ENCODE measurements at places on chromosomes 3 and 15.

GRCh38 chr15:38745126-38745525 lies 180.5 kb upstream of the RASGRP1 start:
- no peak for DNase-seq

DNA sequence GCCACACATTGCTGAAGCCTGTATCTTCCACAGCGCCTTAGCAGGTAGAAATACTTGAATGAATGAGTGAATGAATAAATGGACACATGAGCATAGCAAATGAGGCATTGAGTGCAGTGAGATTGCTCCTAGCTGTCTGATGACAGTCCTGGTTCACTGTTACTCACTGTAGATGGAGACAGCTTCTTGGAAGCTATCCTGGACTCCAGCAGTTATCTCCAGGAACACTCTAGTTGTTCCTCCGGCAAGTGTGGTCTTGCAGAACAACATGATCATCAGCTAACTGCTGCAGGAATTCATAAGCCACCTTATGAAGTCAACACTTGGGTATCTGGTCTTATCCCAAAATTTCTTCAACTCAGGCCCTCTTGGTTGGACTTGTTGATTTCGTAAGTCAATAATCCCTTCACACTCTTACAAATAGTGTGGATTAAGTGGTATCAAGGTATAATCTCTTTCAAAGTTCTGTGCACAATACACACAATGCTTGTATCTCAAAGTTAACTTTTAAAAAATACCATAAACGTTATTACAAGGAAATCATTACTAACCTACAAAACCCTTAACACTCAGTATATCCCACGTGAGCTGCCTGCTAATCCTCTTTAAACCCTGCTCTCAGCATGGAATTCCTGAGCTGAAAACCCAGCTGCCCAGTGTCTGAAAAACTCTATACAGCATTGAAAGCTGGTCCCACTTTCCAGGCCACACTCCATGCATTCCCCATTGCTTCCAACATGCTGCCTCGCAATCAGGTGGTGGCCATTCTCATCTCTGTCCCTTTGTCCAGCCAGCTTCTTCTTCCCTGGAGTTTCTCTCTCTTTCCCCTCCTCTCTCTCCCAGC lies 14.4 kb upstream of the ZBTB38 start:
- DNase-seq, result no peak

DNA sequence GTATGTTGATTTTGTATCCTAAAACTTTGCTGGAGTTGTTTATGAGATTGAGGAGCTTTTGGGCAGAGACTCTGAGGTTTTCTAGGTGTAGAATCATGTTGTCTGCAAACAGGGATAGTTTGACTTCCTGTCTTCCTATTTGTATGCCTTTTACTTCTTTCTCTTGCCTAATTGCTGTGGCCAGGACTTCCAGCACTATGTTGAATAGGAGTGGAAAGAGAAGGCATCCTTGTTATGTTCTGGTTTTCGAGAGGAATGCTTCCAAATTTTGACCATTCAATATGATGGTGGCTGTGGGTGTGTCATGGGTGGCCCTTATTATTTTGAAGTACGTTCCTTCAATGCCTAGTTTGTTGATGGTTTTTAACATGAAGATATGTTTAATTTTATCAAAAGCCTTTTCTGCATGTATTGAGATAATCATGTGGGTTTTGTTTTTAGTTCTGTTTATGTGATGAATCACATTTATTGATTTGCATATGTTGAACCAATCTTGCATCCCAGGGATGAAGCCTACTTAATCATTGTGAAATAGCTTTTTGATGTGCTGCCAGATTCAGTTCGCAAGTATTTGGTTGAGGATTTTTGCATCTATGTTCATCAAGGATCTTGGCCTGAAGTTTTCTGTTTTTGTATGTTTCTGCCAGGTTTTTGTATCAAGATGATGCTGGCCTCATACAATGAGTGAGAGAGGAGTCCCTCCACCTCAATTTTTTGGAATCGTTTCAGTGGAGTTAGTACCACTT lies 188.1 kb downstream of the MINAR1 start:
- DNase-seq, result no peak

GRCh38 chr15:32679298-32679690 lies 37.8 kb downstream of the SCG5 start:
- DNase-seq, result no peak

- DNase-seq, result no peak
These were observed 96.6 kb downstream of the EFL1 start for GRCh38 chr15:82165948-82166376.

GRCh38 chr3:173066044-173067004 lies 74.7 kb downstream of the SPATA16 start:
- no peak for DNase-seq

DNA sequence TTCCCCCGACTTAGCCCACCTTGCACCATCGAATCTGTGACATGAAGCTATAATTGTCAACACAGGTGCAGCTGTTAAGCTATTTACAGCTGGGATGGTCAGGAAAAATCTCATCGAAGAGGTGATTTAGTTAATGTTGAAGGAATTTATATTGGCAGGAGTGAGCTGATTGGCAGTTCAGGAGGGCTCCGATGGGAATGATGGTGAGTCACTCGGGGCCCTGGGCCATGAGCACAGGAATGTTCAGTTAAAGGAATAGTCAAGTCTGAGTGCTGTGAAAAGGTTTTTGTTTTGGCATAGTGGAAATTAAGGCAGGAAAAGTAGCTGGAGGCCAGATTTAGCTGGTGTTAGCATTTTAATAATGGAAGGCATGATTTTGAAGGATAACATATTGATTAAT lies 95.7 kb downstream of the OXSM start:
- DNase-seq, result no peak

DNA sequence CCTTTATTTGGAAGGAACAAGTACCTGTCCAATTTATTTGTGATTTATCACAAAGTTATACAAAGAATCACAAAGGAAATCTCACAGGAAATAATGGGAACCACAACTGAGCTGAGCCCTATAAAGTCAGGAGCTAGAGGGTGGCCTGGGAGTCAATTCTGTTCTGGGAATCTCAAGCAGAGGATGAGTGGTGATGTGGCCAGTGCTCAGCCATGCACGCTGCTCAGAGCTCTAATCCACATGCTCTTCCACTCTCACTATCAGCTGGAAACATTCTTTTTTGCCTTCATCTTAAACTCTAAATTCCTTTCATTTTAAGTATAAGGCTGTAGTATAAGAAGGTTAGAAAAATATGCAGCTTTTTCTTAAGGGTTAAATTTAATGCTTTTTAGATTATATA lies 36.6 kb downstream of the UACA start:
- DNase-seq, result no peak

- no peak for DNase-seq
These were observed 206.0 kb downstream of the KLHL25 start for GRCh38 chr15:85588677-85589076.

- DNase-seq, result no peak
These were observed 283.2 kb upstream of the KCNH8 start for GRCh38 chr3:18864933-18865731.

DNA sequence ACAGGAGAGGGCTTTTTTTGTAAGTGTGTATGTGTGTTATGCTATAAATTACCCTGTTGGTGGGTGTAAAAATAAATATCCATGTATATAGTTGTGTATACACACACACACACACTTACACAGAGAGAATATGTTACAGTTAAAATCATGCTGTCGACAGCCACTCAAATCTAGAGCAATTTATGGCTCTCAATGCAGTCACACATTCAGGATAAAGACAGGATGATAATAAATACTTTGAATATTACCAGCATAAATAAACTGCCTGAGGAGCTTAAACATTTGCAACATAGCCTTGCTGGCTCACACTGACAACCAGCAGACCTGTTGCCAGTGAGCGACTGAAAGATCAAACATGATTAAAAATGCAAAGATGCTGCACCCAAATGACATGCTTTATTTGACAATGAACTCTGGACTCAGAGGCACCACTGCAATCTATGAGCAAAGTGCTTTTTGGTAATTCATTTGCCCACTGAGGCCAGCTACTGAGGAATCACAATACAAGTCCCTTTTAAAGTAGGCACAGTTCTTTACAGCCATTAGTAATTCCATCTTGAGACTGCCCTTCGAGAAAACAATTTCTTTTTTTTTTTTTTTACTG lies 458.9 kb downstream of the FHIT start:
- no peak for DNase-seq

DNA sequence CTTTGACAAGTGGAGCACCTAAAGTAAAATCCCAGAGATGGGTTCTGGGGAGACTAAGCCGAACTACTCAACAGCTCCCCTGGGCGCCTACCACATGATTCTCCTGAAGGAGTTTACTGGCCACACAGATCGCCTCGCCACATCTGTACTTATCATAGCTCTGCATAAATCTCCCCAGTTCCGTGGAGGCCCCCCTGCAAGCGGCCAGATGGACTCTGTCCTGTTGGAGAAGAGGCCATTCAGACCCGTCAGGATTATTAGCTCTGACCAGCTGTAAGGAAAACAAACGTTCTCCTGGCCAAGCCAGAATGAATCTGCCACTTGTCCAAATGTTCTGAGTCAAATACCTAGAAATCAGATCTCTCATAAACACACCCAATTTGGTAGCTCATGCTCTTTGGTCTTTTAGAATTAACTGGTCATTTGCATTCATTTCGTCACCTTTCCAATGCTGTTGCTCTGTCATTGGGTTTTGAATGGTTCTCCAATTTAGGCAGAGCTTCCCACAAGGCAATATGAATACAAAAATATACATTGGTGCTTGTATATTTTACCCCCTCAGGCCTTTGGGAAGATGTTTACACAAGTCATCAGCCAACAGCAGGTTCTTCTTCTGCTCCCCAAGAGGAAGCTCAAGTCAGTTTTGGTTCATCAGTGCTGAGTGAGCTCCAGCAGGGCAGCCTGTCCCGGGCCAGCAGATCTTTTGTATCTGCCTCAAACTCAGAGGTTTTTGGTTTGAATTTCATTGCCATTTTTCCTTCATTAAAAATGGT lies 124.5 kb downstream of the THSD4 start:
- no peak for DNase-seq

GRCh38 chr3:32208447-32208846 lies 30.0 kb upstream of the CMTM8 start:
- DNase-seq, result no peak

GRCh38 chr3:6771171-6771570 lies 89.7 kb upstream of the GRM7 start:
- no peak for DNase-seq

GRCh38 chr3:3296979-3297381 lies 117.5 kb upstream of the CRBN start:
- no peak for DNase-seq

GRCh38 chr3:34183611-34184340 lies 385.3 kb downstream of the PDCD6IP start:
- no peak for DNase-seq

GRCh38 chr3:122835590-122835989 lies 40.7 kb downstream of the SLC49A4 start:
- DNase-seq, result no peak
